ENCODE measurements at places on chromosomes 16 and 17.

GRCh38 chr16:56357765-56358322 lies 67.5 kb downstream of the AMFR start:
- DNase-seq = no peak

GRCh38 chr17:64269687-64270649 lies 6.9 kb upstream of the TEX2 start:
- no peak for DNase-seq

- no peak for DNase-seq
Measured at GRCh38 chr17:75498039-75498725, 17.2 kb downstream of the CASKIN2 start.

- no peak for DNase-seq
Measured at GRCh38 chr17:77072670-77073069, 68.1 kb upstream of the SEC14L1 start.

- no peak for DNase-seq
Measured at GRCh38 chr16:11410376-11411058, 65.3 kb downstream of the RMI2 start.

DNA sequence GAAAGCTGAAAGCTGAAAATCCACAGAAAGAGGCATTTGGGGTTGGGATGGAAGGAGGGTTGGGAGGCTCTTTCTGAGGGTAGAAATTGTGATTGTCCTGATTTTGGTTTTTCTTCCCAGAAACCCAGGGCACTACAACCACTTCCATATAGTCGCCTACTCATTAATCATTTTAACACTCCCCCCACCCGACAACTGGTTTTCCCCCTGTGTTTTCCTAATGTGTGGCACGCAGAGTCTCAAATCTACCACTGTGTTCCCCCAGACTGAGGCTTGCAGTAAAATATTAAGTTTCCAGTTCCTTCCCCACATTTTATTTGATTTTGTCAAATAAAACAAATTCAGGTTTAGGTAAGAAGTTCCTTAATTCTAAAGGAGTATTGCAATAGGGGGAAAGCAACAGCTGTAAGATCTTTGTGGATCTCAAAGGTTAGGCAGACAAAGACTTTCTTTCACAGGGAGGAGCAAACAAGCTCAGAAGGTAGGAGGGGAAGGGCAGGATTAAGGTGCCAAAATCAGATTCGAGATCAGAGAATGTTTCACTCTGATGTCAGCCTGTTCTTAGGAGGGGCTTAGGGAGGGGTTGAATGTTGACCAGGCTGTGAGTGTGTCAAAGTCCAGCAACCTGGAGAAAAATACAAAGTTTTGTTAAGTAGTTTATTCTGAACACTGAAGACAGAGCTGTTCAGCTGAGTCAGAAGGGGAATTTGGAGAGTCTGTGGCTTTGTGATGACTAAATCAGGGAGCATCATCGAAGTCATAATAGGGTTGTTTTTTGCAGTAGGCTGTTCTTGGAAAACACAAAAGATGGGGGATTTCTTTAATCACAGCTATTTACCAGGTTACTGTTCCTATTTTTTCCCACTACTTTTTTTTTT lies 3.6 kb downstream of the ZNF267 start:
- no peak for DNase-seq

- DNase-seq = no peak
Measured at GRCh38 chr17:42270596-42270995, 5.6 kb downstream of the STAT5B start.

DNA sequence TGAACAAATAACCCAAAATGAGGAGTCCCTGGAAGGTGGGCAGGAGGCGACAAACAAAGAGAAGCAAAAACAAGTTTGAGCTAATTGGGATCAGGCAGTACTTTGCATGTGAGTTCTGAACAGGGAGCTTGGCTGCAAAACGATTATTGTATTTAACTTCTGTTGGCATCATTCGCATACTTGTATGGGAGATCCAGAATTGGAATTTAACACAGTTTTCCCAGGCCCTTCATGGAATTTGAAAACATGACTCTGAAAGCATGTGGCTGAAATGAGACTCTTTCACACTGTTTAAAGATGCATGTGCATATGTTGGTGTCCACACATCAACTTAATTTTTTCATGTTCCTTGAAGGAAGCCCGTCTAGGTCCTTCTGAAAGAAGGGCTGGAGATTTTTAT lies 674.3 kb downstream of the WWOX start:
- DNase-seq = no peak

DNA sequence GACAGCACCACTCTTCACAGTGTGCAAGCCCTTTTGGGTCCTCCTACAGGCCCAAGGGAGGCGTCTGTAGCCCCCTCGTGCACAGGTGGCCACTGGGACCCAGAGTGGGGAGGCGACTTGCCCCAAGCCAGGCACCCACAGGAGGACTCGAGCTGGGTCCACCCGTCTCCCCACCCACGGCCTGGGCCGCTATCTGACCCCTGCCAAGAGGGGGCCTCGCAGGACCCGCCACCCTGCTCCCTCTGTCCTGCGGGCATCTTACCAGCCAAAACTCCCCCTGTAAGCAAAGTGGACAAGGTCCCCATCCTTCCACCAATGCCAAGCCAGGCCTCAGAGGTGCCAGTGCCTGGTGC lies 31.1 kb downstream of the CNGB1 start:
- no peak for DNase-seq

Data from OCI-LY7 (cell line).